Common myeloid progenitor, CD34-positive (primary cell): ENCODE measurements at places on chromosomes 12 and 14.
A peak's percentile ranks its signal among the peaks of the same experiment; 100 is the strongest.

DNA sequence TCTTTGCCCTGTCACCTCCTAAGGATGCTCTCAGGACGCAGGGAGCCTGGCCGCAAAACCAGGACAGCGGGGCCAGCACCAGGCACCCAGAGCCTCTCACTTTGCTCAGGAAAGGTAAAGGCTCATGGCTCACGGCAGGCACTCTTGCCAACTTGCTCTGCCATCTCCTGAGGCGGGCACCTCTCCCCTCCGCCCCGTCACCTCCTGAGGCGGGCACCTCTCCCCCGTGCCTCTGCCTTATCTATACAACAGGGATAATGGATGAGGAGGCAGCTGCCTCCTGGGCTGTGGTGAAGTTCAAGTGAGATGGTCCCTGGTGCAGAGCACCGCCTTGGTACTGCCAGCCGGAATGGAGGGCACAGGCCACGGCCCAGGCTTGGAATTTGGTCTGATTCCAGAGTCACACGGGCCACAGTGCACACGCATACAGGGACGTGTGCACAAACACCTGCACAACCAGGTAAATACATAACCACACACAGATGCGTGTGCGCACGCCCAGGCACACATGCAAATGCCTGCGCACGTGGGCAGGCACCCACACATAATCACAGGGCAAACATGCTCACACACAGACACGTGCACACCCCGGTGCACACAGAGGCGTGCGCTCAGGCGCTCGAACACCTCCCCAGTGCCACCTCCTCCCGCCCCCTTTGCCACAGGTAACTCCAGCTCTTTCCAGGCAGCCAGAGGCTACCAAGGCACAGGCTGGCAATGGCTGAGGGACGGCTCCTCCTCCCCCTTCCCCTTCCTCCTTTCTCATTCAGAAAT lies 11.6 kb downstream of the DEGS2 start:
- no peak for DNase-seq

- no peak for DNase-seq
These were observed 4.7 kb upstream of the CREBL2 start for GRCh38 chr12:12606781-12607589.

- no peak for DNase-seq
These were observed 235.8 kb downstream of the NEDD1 start for GRCh38 chr12:97142737-97143410.

- DNase-seq, result no peak
These were observed 91.1 kb downstream of the CAPZA3 start for GRCh38 chr12:18828987-18829386.

GRCh38 chr12:12539028-12539810 lies 23.4 kb downstream of the DUSP16 start:
- DNase-seq, result no peak

DNA sequence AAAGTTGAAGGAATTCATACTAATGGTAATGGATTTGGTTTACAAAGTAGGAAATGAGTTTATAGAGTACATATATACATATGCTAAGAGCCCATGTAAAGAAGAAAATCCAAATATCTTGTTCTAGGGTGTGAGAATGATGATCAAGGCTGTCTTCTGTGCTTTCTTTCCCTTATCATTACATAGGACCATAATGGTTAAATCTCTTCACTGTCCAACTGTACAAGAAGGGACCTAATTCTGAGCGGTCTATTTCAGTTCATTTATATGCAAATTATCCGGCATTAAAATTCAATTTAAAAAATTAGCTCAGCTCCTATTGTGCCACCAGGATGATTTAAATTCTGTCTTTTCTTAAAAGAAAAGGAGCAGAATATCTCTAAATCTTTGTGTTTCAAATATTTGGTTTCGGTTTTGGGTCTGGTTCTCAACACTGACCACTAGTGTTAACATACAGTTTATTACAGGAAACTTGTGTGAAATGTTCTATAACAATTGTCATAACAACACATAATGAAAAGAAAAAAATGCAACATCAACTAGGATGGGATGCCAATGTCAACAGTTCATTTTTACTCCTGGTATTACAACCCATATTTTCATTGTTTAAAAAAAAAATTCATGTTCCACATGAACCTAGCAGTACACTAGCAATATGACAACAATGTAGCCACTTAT lies 16.8 kb downstream of the OR4K1 start:
- DNase-seq, result no peak

DNA sequence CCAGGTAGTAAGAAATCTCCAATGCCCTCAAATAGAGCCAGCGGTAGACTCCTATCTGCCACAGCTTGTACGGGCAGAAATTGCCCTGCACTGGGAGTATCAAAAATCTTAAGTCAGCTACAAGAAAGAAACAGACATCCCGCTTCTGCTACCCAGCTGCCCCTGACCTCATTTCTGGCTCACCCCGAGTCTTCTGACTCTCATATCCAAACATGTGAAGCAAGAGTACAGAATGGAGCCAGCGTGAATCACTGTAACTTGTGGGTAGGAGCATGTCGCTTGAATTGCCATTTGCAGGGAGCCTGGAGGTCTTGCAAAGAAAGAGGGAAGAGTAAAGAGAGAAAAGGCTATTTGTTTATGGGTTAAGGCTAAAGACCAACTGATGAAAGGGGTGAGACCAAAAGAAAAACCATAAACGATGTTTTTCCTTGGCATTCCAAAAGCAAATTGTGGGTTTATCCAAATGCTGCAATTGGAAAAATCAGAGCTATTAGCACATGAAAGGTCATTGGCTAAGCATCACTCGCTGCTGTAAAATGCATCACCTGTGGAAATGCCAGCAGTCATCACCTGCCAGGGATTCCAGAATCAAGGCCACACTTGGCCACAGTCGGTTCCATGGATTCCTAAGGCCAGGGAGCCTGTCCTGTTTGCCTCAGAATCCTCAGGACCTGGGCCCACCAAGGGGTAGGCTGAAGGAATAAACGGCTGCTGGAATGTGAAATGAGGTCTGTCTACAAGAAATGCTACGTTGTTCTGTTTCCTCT lies 86.6 kb downstream of the FOXN3 start:
- DNase-seq, result no peak

- DNase-seq, result no peak
These were observed 102.4 kb upstream of the CCDC196 start for GRCh38 chr14:66383771-66384170.

GRCh38 chr12:69738351-69739286 lies at the start of gene RAB3IP:
RAB3IP (plus strand) TSS chr12:69738860; CDS start chr12:69755409, 16,549 bp downstream.
- peak; percentile 94 for DNase-seq

- peak; percentile 68 for DNase-seq
These were observed 5.0 kb upstream of the MMP19 start for GRCh38 chr12:55847603-55848291.

DNA sequence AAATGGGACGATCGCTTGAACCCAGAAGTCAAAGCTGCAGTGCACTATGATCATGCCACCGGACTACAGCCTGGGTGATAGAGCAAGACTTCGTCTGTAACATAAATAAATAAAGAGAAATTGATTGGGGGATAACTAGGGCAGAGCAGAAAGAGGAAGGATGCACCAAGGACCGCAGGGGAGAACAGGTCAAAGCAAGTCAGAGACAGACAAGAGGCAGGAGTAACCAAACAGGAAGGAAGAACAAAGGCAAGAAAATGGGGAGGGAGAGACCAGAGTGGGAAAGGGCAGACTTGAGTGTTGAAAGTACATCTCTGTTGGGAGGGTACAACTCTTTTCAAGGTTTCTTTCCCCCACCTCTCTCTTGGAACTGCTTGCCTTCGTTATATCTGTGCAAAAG lies 50.8 kb upstream of the ELK3 start:
- DNase-seq, result peak; percentile 63

DNA sequence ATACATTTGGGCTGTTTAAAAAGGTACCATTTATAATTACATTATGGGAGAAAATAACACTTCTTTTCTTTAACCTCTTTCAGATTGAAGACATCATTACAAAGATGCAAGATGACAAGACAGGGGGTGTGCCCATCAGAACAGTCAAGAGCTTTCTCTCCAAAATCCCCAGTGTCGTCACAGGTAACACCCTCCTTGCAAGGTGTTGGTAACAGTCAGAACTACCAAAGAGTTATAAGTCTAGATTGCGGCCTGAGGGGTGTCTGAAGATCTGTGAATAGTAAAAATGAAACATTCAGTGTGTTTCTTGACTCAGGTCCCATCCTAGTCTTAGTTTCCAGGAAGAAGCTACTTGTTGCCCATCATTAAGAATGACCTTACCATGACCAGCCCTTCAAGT lies 419.8 kb downstream of the RGS6 start:
- DNase-seq, result no peak

GRCh38 chr14:94423453-94424056 lies 29.0 kb downstream of the SERPINA11 start:
- peak; percentile 51 for DNase-seq

DNA sequence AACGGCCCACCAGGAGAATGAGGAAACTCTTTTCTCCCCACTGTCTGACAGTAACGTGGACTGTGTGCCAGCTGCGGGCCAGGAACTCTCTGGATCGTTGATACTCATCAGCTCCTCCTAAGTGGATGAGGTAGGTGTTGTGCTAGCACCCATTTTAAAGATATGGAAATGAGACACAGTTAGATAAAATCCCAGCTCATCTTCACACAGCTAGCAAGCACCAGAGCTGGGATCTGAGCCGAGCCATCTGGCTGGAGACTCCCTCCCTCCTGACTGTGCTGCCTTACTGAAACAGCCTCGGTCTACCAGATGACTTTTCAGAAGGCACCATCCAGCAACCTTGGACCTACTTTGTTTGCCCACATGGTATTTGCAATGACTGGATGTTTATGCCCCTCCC lies 49.2 kb downstream of the TMEM132D start:
- DNase-seq, result no peak
